Tongue (tissue), 3 donors: ENCODE measurements at places on chromosomes 5 and 9. TPM values are rescaled to one million over a fixed set of nuclear protein-coding genes. Genes with fewer than 3 reads are reported as not detected.

Gene ADGRD2
- not detected for total RNA-seq

Gene SH3TC2
- total RNA-seq: 5.1 TPM

Gene FYB1
- total RNA-seq: 9.0 TPM

Gene IRGM
- not detected for total RNA-seq

Gene SLC46A2
- total RNA-seq: not detected

Gene INSL4
- not detected for total RNA-seq

Gene NEURL1B
- total RNA-seq: 46.1 TPM

Gene PTGDS
- 10.2 TPM for total RNA-seq

Gene TMEM252
- not detected for total RNA-seq

Gene GPR150
- not detected for total RNA-seq

GRCh38 chr5:33494466-33494865 is 53.7 kb downstream of the TARS1 start:
- no peak for DNase-seq

DNA sequence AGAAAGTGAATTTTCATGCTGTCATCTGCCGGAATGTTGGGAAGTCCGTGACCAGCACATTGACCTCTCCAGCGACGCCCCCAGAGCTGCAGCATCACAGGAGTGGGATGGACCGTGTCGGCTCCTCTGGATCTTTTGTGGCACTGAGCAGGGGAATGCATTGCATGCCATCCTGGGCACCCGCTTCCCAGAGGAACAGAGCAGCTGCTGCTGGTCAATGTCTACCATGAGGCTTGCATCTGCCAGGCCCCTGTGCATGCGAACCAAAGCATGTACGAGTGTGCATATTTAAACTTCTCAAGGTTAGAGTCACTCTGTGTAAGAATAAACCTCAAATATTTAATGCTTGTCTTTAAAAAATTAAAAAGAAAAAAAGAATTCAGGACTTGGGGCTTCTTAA is 414.8 kb downstream of the GADD45G start:
- no peak for DNase-seq

- DNase-seq: no peak
Measured at GRCh38 chr5:95962785-95963184, 1.1 kb upstream of the ELL2 start.

DNA sequence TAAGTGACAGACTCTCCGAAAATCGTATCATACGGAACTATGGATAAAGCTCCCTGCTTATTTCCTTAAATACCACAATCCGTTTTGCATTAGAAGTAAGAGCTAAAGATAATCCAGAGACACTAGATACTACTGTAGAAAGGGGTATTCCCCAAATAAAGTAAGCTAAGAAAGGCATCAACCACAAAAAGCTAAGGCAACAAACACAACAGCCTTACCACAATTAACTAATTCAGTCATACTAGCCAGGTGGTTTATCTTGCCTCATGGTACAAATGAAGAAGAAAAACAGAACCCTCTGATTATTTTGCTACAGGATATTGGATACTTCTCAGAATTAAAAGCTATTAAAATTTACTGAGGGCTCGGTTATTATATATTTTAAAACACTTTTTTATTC is 14.1 kb downstream of the ERP44 start:
- DNase-seq: no peak

DNA sequence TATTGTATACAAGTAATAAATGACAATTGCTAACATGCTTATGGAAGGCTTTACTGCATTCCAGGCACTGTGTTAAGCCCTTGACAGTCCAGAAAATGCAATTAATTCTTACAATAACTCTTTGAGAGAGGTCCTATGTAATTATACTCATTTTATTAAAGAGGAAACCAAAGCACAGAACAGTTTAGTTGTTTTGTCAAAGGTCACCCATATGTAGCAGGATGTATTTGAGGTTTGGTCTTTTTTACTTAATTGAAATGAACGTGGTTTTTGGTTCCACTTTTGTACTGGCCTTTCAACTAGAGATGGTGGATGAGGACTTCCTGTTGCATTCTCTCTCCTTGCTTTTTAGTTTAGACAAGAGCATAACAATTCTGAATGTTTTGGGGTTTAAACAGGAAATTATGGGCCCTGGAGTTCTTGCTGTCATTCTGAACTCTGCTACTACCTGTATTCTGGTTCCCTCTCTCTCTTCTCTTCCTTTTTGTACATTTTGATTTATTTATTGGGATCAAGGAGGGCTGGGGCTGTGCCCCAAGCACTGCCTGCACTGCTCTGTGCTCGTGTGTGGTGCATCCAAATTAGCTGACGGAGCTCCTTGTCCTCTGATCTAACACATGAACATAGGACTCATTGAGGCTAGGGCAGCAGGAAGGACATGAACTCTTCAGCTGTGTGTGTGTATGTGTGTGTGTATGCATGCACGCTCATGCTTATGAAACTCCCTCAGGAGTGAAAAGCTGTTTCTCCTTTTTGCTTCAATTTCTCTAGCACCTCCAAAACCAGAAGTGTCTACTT is 47.4 kb downstream of the SLC28A3 start:
- DNase-seq: no peak

GRCh38 chr5:154179846-154180710 is 10.5 kb upstream of the GALNT10 start:
- peak; percentile 79 for DNase-seq

DNA sequence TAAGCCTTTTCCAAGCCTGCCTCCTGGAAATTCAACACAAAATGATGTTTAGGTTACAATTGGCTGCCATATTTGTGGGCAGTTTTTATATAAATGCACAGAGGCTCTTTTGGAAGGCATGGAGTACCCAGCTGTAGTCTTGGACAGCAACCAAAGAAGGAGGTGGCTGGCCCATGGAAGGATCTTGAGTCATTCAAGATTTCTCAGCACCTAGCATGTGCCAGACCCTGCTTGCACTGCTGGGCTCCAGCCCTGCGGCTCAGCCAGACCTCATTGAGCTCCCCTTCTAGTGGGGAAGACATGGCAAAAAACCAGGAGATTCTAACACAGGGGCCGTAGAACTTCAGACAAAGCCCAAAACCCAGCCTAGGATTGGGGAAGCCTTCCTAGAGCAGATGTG is 22.1 kb downstream of the JADE2 start:
- DNase-seq: peak; percentile 81

- no peak for DNase-seq
Measured at GRCh38 chr9:128002959-128003358, 22.2 kb upstream of the EEIG1 start.

GRCh38 chr9:88976890-88977257 is 14.4 kb upstream of the S1PR3 start:
- no peak for DNase-seq

GRCh38 chr5:133637206-133637605 is 24.9 kb upstream of the FSTL4 start:
- DNase-seq: no peak

GRCh38 chr9:72586388-72587130 is 65.2 kb downstream of the TMC1 start:
- no peak for DNase-seq

DNA sequence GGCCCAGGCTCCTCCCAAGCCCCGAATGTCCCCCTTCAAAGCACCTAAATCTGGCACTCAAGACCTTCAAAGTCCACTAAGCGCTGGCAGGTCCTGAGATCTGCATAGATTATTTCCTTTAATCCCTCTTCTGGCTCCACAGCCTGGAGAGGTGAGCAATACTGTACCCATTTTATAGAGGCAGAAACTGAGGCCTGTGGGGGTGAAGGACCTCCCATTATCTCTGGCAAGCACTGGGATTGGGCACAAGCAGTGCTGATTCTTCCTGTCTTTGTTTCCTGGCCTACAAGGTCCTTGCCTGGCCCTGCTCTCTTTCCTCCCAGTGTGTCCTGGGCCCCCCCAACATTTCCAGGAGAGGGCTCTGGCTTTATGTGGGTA is 252.3 kb downstream of the PBX3 start:
- no peak for DNase-seq

DNA sequence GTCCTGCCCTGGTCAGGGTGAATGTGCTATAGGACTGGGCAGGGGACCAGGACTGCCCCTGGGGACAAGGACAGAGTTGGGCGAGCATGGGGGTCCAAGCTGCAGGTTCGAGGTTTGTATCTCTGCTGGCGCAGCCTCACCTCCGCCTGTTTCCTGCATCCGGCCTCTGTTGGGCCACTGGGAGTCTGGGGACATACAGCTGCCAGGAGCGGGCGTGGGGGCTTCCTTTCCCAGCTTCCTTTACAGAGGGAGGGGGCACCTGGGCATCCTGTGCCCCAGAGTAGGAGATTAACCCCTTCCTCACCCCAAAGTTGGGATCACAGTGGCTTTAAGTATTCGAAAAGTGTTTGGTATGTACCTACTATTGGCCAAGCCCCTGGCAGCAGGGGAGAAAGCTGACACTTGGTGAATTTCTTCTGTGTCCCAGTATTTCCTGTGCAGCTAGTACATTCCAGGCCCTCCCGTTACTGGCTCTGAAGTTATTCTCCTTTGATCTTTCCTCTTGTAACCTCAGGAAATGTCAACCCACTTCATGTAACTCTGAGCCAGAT is 19.0 kb downstream of the OLFML2A start:
- no peak for DNase-seq

GRCh38 chr5:157744051-157745011 is 819 bp downstream of the LSM11 start:
- DNase-seq: peak; percentile 44

- DNase-seq: no peak
Measured at GRCh38 chr9:92190536-92190790, 75.2 kb upstream of the SPTLC1 start.

DNA sequence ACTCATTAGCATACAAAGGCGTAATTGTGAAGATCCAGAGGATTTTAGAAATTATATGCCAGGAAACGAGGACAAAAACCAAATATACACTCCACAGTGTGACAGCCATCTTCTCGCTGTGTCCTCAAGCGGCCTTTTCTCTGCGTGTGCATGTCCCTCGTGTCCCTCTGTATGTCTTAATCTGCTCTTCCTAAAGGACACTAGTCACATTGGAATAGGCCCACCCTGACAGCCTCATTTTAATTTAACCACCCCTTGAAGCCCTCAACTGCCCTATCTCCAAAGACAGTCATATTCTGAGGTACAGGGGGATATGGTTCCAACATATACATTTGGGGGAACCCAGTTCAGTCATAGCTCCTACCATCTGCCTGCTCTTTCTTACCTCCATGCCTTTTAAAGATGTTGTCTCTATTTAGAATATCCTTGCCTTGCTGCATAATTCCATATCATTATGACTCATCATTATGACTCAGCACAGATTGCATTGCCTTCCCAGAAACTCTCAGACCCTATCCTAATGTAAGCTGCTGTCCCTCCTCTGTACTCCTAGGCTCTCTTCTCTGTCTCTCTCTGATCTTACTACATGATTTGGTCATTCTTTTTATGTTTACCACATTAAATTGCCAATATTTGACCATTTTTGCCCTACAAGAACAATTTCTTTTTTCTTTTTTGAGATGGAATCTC is 210.9 kb downstream of the AOPEP start:
- DNase-seq: no peak

GRCh38 chr9:120324996-120325642 is 254.8 kb downstream of the CDK5RAP2 start:
- DNase-seq: no peak

GRCh38 chr5:176481711-176482110 is 33.5 kb downstream of the FAF2 start:
- DNase-seq: no peak

- DNase-seq: no peak
Measured at GRCh38 chr9:87441251-87441650, 56.4 kb upstream of the DAPK1 start.

DNA sequence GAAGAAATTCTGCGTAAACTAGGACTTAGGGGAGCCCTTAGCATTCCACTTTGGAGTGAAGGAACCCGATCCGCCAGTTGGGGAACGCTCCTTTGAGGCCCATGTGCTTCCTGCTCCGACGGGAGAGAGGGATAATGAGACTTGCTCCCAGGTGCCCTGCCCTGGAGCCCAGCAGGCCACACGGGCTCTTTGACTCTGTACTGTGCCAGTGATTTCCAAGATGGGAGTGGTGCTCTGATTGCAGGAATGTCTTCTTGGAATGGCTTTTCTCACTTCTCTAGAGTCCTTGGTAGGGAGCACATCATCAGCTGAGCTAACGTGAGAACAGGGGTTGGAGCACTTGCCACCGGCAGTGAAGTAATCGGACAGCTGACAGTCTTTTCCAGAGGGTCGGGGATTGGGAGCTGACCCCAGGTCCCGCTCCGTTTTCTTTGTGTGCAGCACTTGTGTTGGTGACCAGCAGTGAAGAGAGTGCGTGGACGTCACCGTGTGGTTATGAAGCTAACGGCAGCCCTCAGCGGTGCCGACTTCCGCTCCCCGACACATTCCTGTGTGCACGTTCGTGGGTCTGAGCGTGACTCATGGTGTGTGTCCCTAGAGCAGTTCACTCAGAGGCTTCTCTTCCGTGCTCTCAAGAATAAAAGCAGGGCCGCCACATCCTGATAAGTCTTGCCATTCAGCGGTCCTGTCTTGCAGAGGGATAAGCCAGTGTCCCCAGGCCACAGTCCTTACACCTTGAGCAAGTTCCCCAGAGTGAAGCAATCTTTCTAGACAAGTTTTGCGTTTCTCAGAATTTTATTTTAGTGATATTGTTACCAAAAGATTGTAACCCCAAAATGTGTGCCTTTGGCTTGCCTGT is 25.6 kb downstream of the ABL1 start:
- DNase-seq: peak; percentile 87

- no peak for DNase-seq
Measured at GRCh38 chr5:169094586-169095409, 206.1 kb downstream of the SLIT3 start.

GRCh38 chr9:34992376-34992951 is 2.9 kb downstream of the DNAJB5 start:
- DNase-seq: peak; percentile 60

GRCh38 chr5:78666041-78666444 is 17.5 kb upstream of the LHFPL2 start:
- DNase-seq: no peak

GRCh38 chr5:88883836-88884607 is 1.0 kb upstream of the MEF2C start:
- DNase-seq: peak; percentile 84

- peak; percentile 68 for DNase-seq
Measured at GRCh38 chr9:133125941-133126696, 5.1 kb upstream of the RALGDS start.

DNA sequence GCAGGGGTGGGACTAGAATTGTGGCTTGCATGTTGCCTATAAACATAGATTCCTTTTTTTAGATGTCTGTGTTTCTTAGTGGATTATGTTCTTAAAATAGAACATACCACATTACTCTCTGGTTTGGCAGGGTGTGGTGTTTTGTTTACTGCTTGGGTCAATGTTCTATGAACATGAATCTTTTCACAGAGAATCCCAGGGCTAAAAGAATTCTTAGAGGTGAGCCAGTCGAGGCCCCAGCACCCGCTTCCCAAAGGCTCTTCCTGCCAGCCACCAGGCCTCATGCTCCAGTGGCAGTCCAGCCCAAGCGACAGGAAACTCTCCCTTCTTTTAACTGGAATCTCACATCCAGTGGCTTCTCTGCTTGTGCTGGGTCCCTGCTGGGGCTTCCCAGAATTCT is 126.6 kb downstream of the C9orf152 start:
- DNase-seq: peak; percentile 42

- DNase-seq: no peak
Measured at GRCh38 chr9:107545036-107545435, 55.5 kb upstream of the KLF4 start.

GRCh38 chr9:94699715-94700373 is 26.7 kb upstream of the AOPEP start:
- DNase-seq: no peak
